Skeletal muscle tissue (tissue), 5 donors: ENCODE measurements at places on chromosomes 3 and 15. TPM values are rescaled to one million over a fixed set of nuclear protein-coding genes. Genes with fewer than 3 reads are reported as not detected.

Gene SERPINI2
- total RNA-seq = not detected

Gene TRIM59
- total RNA-seq = 6.3 TPM

Gene C3orf49
- total RNA-seq = not detected

Gene TGM5
- not detected for total RNA-seq

Gene MYLK
- 26.6 TPM for total RNA-seq

Gene MELTF
- total RNA-seq = 8.9 TPM

Gene CLSTN2
- 4.7 TPM for total RNA-seq
